ENCODE measurements at places on chromosomes 6 and 20.

- DNase-seq, result no peak
These were observed 125.1 kb downstream of the MRPL14 start for GRCh38 chr6:44002067-44002592.

- no peak for DNase-seq
These were observed 51.9 kb upstream of the MARCKS start for GRCh38 chr6:113805173-113805790.

DNA sequence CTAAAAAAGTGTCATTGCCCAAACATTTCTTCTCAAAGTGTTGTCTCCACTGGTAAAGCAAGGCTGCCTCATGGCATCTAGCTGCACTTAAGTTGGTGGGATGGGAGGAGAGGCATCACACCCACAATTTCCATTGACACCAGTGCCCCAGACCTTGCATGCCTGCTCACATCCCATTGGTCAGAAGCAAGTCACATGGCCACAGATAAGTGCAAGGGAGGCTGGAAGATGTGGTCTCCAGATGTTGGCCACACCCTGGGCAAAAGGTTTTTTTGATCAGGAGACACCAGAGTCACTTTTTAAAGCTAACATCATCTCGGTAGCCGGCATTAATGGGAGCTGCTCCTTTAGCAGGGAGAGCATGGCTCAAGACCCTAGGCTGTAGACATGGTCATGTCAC, 157.1 kb upstream of the CST7 start:
- no peak for DNase-seq

GRCh38 chr20:50224531-50225255, 34.1 kb downstream of the CEBPB start:
- no peak for DNase-seq

GRCh38 chr6:145502416-145502815, 232.9 kb downstream of the EPM2A start:
- DNase-seq, result no peak

DNA sequence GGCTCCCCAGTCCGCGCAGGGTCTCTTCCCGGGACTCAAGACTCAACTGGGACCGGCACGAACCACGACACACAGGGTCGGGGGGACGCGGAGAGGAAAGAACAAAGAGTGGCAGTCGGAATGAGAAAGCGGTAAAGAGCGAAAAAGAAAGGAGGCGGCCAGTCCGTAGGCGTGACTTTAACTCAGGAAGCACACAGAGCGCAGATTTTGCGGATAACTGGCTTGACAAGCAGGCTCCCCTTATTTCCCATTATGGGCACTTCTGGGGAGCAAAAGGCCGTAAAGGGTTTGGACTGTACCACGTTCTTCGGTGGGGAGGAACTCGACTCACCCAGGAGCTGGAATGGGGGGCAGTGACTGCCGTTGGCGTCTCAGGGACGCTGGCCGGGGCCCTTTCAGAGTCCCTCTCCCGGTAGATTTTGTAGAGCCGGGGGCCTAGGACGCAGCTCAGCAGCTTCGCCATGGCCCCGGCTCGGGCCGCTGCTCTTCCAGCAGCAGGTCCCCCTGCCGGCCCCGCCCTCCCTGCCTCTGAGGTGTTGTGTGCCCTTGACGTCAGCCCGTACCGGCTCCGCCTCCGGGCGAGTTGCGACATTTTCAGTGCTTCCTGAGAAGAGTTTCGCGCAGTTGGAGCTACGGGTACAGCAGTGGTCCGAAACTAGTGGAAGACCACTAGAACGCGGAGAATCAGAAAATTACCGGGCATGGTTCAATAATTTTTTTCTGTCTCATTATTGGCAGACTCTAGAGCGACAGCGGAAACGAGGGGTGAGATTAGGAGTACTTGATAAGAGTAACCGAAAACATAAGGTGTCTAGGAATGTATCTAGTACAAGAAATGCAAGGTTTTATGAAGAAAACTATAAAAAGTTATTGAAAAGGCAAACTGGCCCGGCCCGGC, at the start of gene ABHD16A:
Gene ABHD16A, minus strand, starts transcription at position 506 of the 898 bp plus-strand sequence. Its CDS starts 43 bp downstream, at position 463.
- DNase-seq, result peak; percentile 98

GRCh38 chr20:44219170-44219730, 8.7 kb upstream of the OSER1 start:
- no peak for DNase-seq

DNA sequence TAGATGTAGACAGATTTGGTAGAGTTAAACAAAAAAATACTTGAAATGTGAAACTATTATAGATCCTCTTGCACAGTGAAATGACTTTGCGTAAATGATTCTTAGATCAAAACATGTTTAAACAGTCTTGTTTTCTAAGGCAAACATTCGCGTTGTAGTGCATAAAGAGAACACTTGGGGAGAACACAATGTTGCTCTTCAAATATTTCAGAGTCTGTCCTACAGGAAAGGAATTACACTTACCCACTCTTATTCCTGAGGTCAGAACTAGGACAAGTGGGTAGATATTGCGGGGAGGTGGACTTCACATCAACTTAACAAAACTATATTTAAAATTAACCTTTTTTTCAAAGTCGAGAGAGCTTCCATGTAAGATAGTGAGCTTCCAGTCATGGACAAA, 183.5 kb upstream of the PCSK2 start:
- DNase-seq, result no peak

DNA sequence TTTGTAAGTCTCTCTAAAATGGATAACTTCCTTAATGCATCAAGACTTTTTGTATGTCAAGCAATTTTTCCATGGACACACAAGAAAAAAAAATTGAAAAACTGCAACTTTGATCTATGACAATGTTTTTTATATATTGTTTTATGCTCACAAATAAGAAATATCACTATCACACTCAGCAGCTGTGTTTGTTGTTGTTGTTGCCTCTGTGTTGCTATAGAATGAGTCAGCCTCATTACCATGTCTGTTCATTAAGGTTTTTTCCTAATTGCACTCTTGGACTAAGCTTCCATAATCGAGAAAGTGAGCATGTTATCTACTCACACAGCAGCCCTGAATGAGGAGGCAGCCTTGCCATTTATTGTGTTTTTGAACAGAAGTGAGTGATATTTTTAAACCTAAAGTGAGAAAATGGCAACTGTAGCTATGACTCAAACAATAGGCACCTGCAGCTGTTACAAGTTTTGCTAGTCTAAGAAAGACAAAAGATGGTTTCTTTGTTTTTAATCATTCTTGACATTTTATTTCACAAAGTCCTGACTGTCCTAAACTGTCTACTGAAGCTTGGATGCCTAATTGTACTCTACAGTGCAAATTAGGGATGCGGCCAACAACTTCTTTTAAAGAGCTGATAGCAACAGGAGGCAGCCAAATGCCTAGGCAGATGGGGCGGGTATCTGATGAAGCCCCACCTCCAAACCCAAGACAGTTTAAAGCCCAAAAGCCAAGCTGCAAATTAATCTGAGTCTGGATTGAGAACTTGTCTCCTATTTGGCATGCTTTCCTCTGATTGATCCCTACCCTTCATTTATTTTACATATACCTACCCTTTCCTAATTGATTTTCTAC, 77.9 kb upstream of the DOK5 start:
- peak; percentile 42 for DNase-seq

DNA sequence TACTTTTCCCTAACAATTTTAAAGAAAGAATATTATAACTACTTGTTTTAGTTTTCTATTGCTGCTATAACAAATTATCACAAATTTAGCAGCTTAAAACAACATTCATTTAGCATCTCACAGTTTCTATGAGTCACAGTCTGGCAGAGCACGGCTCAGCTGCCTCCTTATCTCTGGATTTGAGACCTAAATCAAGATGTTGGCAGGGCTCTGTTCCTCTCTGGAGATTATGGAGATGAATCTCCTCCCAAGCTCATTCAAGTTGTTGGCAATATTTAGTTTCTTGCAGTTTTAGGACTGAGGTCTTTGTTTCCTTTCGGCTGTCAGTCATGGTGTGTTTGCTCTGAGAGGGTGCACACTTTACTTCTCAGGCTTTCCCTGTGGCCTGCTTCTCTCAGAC, 1065.8 kb upstream of the EYS start:
- DNase-seq, result no peak

- DNase-seq, result no peak
These were observed 55.4 kb downstream of the MRPL14 start for GRCh38 chr6:44071670-44072451.

- no peak for DNase-seq
These were observed 38.5 kb upstream of the PRELID3B start for GRCh38 chr20:59081036-59081435.

- no peak for DNase-seq
These were observed 133.9 kb upstream of the NEDD9 start for GRCh38 chr6:11366183-11366933.

DNA sequence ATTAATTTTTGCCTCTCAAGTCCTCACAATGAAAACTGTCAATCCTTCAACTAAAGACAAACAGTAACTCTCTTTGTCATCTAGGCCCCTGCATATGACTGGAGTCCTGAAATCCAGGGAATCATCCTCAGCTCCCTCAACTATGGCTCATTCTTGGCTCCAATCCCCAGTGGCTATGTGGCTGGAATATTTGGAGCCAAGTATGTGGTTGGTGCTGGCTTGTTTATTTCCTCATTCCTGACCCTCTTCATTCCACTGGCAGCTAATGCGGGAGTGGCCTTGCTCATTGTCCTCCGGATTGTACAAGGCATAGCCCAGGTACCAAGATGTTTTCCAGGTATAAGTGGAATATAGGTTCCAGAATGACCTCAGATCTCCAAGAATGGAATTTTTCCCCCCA, 15.4 kb downstream of the SLC17A4 start:
- DNase-seq, result no peak

GRCh38 chr20:34312544-34313217, 9.5 kb upstream of the AHCY start:
- peak; percentile 76 for DNase-seq

GRCh38 chr6:89575562-89575960, 63.0 kb downstream of the LYRM2 start:
- no peak for DNase-seq

- peak; percentile 66 for DNase-seq
These were observed 239.8 kb upstream of the SULF2 start for GRCh38 chr20:48025051-48025515.

DNA sequence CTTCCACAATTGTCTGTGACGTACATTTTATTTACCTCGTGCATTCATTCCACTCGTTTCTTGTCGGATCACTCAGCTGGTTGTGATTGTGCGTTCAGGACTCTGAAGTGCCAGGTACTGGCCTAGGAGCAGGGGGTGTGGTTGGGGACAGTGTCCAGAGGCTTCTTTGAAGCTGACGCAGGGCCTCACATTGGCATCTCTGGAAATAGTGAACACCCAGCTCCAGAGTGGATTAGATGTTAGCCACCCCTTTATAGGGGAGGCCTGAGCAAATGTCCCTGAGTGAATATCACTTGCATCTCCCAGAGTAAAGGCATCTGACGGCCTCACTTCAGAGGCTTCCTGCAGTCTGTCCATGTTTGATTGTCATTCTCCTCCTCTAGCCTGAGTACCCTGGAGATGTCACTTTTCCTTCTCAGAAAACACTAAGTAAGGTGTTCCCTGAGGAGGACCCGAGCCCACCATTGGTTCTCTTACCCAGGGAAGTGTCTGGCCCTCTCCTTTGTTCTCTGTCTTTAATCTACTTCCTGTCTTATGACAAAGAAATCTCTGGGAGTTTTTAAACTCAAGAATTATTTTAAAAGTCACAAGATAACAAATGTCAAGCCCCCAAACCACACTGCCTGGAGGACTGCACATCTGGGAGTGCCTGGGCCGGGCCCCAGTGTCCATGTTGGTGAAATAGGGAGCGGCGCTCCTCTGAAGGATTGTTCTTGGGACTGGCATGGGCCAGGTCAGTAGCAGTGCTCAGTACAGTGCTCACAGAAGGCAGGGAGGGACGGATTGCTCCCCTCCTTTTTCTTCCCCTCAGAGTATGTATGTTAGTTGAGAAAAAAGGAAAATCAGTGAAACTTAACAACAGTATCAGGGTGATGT, 10.8 kb downstream of the STX16 start:
- DNase-seq, result no peak

GRCh38 chr6:122222761-122223160, 176.7 kb upstream of the HSF2 start:
- DNase-seq, result no peak

DNA sequence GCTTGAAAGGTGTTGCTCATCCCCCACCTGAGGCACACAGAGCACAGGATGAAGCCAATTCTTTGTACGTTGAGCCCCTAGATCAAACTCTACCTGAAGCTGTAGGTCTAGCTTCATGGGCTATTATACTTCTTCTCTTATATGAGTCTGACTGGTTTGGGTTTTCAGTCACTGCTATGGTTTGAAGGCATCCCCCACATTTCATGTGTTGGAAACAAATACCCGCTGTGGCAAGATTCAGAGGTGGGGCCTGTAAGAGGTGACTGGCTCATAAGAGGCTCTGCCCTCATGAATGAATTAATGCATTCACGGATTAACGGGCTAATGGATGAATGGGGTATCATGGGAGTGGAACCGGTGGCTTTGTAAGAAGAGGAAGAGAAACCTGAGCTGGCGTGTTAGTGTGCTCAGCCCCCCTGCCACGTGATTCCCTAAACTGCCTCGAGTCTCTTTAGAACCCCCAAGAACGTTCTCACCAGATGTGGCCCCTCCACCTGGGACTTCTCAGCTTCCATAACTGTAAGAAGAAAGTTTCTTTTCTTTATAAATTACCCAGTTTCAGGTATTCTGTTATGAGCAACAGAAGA, 39.2 kb downstream of the PREX1 start:
- DNase-seq, result no peak

Measured in spinal cord (tissue), 10 donors.